ENCODE measurements at places on chromosomes 16 and 17.

GRCh38 chr16:89507214-89507833 is 879 bp upstream of the SPG7 start:
- peak; percentile 54 for DNase-seq

DNA sequence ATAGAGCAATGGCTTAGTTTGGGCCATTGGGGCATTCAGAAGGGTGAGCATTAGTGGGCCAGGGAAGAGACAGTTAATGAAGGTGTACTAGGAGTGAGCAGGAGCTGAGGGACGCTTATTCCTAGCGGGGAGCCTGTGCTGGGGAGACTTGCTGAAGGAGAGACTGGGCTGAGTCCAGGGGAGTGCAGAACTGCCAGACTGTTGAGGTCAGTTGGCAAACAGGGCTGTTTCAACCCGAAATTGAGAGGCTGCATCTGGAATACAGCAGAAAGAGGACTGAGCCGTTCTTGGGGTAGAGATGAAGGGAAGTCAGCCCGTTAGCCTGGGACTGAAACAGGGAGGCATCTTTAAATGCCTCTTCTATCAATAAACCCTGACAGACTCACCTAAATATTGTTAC is 33.2 kb downstream of the MAP2K6 start:
- DNase-seq, result no peak

GRCh38 chr17:57255182-57255775 is 1.0 kb upstream of the MSI2 start:
- DNase-seq, result no peak

- no peak for DNase-seq
Measured at GRCh38 chr16:10070591-10070990, 111.6 kb downstream of the GRIN2A start.

DNA sequence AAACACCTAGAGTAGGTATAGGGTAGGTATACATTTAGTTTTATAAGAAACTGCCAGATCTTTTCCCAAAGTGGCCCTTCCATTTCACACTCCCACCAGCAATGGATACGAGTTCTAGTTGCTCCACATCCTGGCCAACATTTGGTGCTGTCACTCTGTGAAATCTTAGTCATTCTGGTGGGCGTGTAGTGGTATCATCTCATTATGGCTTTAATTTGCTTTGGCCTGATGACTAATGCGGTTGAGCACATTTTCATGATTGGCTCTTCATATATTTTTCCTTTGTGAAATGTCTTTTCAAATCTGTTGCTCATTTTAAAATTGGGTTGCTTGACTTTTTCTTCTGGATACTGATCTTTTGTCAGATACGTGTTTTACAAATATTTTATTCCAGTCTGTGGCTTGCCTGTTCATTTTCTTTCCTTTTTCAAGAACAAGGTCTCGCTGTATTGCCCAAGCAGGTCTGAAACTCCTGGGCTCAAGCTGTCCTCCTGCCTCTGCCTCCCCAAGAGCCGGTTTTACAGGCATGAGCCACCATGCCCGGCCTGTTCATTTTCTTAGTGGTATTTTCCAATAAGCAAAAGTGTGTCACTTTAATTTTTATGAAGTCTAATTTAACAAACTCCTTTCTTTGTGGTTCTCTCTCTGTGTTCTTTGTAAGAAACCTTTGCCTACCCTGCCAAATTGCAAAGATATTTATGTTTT is 192.4 kb downstream of the SEC14L1 start:
- DNase-seq, result peak; percentile 43

- no peak for DNase-seq
Measured at GRCh38 chr16:59881376-59881775, 1147.3 kb upstream of the GOT2 start.

DNA sequence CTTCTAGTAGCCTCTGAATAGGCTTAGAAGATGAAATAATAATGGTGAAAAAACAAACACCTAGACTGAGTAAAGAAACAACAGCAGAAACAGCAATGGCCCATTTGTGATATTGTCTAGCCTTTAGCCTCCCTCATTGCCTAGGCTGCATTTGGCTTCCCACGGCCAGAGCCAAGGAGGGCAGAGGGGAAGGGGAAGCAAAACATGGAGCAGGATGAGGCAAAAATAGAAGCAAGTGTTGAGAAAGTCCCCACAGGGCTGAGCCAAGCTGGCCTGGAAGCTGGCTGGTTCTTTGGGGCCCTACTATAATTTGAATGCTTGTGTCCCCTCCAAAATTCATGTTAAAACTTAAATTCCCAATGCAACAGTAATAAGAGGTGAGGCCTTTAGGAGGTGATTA is 60.2 kb upstream of the KSR1 start:
- DNase-seq, result no peak

- peak; percentile 41 for DNase-seq
Measured at GRCh38 chr17:39669897-39670735, 1.9 kb downstream of the PNMT start.

DNA sequence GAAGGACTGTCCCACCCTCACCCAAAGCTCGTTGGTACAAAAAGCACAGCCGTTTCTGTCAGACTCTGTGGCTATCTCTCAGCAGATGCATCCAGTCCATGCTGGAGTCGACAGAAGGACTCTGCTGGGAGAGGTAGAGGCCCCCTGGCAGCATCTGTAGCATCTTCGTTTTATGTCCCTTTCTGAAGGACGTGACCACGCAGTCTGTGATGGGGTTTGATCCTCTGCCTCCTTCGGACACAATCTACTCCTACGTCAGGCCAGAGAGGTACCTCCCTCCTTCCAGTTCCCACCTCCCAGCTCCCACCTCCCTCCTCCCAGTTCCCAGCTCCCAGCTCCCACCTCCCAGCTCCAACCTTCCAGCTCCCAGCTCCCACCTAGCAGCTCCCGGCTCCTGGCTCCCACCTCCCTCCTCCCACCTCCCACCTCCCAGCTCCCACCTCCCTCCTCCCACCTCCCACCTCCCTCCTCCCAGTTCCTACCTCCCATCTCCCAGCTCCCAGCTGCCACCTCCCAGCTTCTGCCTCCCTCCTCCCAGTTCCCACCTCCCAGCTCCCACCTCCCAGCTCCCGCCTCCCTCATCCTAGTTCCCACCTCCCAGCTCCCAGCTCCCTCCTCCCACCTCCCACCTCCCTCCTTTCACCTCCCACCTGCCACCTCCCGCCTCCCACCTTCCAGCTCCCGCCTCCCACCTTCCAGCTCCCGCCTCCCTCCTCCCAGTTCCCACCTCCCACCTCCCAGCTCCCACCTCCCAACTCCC is 11.4 kb upstream of the MC1R start:
- DNase-seq, result no peak

DNA sequence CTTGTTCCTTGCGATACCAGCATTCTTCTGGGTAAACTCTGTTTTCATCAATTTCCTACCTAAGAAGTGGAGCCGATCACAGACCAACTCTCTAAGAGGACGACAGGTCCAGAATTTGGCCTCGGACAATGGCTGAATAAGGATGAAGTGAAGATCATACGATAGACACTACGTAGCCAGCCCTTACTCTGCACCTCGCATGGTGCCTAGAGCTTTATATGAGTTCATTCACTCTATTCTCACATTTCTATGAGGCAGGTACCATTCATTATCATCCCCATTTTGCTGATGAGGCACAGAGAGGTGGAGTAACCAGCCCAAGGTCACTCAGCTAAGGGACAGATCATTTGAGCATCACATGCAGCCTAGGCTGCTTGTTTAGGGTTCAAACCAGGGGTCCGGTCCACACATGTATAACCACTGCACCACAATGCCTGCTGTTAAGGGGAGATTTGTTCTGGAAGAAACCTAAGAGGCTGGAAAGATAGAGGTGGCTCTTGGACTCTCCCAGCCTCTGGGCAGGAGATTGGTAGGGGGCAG is 78.6 kb downstream of the MYH11 start:
- no peak for DNase-seq

- DNase-seq, result peak; percentile 78
Measured at GRCh38 chr17:63984651-63985386, 12.1 kb upstream of the SCN4A start.

- DNase-seq, result no peak
Measured at GRCh38 chr17:34619687-34620217, 40.4 kb downstream of the TMEM132E start.

DNA sequence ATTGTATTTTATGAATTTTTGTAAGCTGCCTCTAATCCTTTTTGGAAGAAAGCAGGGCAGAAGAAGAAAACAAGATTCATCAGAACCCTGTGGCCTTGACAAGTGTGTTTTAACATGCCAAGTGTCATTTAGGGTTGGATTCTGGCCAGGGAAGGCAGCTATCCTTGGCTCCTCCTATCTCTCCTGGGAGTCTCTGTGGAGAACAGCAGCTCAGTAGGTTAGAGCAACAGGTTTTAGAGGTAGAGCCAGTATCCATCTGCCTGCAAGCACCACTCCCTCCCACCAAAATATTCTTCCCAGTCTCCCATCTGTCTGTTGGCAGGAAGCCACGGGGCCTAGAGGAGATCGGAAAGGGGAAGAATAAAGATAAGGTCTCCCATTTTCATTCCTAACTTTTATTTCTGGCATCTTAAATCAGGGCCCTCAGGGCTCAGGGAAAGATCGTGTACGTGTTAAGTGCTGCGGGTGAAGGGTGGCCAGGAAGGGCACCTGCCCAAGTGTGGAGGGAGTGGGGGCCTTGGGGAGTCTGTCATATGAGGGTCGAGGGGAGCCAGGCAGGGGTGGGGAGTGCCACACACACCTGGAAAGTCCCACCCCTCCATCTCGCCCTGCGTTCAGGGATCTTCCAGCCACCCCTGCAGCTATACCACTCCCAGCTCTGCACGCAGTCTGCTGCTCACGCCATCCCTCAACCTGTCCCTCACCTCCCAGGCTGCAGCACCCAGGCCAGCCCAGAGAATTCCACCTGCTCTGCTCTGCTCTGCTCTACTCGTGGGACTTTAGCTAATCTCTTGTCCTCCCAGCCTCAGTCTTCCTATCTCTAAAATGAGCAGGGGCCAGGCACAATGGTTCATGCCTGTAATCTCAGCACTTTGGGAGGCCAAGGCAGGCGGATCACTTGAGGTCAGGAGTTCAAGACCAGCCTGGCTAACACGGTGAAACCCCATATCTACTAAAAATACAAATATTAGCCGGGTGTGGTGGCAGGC is 17.1 kb upstream of the CPSF4L start:
- no peak for DNase-seq

- no peak for DNase-seq
Measured at GRCh38 chr17:63621229-63621683, 961 bp upstream of the MAP3K3 start.

All from ureter (tissue), 1 donor.